ENCODE measurements at places on chromosomes 4 and X. TPM values are rescaled to one million over a fixed set of nuclear protein-coding genes. Genes with fewer than 3 reads are reported as not detected.
A peak's percentile ranks its signal among the peaks of the same experiment; 100 is the strongest.

DNA sequence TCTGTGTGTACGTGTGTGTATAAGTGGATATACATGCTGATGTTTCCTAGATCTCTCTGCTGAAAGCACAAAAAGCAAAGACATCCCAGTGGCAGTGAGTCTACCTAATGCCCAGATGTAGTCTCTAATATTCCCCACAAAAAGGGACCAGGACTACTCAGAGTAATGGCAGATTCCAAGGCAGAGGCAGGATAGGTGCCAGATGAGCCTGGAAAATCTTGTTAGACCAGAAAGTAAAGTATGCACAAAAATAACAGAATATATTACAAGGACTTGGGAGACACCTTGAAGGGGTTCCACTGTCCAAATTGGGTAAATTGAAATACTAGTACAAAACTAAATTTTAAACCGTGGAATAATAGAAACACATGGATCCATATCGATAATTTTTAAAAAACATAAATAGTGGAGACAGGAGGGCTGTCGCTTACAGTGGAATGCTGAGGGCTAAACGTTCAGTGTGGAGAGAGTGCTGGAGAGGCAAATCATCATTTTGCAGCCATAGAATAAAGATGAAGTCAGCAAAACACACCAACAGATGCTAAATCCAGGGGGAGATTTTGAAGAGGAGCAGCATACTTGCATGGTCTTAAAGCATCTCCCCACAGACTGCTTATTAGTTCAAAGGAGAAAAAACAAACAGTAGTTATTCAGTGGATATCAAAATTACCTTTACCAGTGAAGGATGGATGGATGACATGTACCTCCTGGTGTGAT, 123.4 kb upstream of the TSPAN5 start:
- no peak for DNase-seq

The CDX4 gene
- polyA plus RNA-seq, result not detected

DNA sequence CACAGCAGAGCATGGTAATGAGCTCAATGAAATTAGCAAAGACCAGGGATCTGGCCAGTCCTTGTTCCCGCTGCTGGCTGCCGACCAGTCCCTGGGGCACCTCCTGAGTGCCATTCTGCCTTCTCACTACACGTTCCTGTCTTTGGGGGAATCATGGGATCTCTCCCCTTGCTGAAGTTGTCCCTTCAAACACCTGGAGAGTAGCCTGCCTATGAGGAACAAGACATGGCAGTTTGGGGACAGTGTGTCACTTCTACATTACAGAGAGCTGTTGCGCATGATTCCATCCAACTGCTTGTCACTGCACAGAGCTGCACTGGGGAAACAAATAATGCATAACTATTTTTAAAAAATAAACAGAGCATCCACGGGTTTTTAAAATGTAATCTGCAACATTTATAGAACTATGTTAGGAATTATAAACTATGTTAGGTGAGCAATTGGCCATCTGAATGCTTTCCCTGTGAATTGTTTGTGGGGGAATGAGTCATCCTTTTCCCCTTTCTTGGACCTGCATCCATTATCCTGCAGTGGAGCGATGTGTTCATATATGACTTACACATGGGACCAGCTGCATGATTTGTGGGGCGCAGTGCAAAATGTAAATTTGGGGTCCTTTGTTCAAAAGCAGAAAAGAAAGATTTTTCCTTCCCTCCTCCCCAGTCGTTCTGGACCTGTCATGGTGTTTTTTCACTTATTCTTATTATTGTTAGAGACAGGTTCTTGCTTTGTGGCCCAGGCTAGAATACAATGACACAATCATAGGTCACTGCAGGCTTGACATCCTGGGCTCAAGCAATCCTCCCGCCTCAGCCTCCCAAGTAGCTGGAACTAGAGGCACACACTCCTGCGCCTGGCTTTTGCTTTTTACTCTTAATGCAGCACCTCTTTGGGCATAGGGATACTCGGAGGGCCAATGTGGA, 115.0 kb upstream of the TBL1X start:
- no peak for DNase-seq

DNA sequence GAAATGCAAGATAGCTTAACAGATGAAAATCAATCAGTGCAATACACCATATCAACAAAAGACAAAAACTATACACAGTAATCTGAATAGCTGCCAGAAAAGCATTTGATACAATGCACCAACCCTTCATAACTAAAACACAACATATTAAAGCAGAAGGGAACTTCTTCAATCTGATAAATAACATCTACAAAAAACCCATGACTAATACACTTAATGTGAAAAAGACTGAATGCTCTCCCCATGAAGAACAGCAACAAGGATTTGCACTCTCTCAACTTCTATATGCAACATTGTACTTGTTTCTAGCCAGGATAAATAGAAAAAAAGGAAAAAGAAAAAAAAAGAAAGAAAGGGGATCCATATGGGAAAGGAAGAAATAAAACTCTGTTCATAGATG, 139.7 kb downstream of the RBM47 start:
- DNase-seq, result no peak

- DNase-seq, result peak; percentile 39
Measured at GRCh38 chr4:27684610-27685011, 824.0 kb downstream of the STIM2 start.

Measured in forelimb muscle (tissue), 1 donor.